Left ventricle myocardium inferior (tissue), 1 donor: ENCODE measurements at places on chromosomes 11 and 22. TPM values are rescaled to one million over a fixed set of nuclear protein-coding genes. Genes with fewer than 3 reads are reported as not detected.

DNA sequence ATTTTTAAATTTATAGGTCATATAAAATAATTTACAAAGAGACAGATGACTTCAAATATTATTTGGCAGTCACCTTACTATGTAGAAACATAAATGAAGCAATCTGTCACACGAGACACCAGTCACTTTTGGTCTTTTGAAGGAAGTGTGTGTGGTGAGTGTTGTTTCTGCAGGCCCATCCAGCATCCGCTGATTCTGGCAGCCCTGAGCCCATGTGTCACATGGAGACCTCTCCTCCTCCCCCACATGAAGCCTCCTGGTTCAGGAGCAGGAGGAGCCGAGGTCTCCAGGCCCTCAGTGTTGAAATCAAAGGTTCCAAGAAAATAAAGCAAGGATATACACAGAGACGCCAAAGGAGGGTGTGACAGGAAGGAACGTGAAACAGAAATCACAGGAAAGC, 60.1 kb downstream of the ARFGAP3 start:
- peak overlapping the region; percentile 73 for H3K27ac ChIP-seq
- DNase-seq: peak; percentile 44
- H3K27me3 ChIP-seq: no peaks in the 10 kb centered on the region
- H3K4me3 ChIP-seq: no peak overlapping the region

DNA sequence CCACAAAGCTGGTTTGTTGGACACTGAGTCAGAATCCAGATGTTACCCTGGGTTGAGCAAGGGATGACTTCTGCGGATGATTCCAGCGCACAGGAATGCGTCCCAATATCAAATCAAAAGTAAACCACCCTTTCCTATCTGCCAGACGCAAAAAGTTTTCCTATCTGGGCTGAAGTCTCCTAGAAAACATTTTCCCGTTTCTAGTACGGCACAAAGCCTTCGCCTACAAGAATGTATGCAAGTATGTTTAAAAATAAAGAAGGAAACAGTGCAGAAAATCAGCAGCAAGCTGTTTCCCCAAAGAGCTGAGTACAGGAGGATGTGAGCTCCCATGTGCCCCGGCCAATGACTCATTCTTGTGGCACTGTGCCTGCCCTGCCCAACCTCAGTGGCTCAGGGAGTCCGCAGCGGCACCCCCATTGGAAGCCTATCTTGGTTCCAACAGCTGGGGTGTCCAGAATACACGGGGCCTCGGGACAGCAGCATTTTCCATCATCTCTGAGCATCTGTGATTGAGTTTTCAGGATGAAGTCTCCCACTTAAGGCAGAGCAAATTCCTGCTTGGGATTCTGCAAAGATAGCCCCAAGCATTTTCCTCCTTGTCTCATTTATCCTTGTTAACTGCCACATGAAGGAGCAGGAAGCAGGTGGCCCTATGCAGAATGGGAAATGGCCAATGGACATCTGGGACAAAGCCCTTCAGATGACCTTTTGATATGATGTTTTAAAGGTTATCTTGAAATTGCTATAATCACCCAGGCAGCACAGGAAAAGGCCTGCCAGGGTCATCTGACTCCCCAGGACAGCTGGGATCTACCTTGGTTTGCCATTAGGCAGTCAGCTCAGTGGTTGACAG, 17.5 kb downstream of the KCNJ5 start:
- peak overlapping the region; percentile 36 for H3K27ac ChIP-seq
- H3K4me1 ChIP-seq: peaks cover 43% of the 10 kb centered on the region
- H3K36me3 ChIP-seq: no peaks in the 10 kb centered on the region
- H3K27me3 ChIP-seq: peaks cover 12% of the 10 kb centered on the region

- no peaks in the 10 kb centered on the region for H3K27me3 ChIP-seq
- H3K4me1 ChIP-seq: no peaks in the 10 kb centered on the region
- no peak overlapping the region for H3K4me3 ChIP-seq
Observed at GRCh38 chr11:103618528-103618927, 417.9 kb upstream of the DDI1 start.

DNA sequence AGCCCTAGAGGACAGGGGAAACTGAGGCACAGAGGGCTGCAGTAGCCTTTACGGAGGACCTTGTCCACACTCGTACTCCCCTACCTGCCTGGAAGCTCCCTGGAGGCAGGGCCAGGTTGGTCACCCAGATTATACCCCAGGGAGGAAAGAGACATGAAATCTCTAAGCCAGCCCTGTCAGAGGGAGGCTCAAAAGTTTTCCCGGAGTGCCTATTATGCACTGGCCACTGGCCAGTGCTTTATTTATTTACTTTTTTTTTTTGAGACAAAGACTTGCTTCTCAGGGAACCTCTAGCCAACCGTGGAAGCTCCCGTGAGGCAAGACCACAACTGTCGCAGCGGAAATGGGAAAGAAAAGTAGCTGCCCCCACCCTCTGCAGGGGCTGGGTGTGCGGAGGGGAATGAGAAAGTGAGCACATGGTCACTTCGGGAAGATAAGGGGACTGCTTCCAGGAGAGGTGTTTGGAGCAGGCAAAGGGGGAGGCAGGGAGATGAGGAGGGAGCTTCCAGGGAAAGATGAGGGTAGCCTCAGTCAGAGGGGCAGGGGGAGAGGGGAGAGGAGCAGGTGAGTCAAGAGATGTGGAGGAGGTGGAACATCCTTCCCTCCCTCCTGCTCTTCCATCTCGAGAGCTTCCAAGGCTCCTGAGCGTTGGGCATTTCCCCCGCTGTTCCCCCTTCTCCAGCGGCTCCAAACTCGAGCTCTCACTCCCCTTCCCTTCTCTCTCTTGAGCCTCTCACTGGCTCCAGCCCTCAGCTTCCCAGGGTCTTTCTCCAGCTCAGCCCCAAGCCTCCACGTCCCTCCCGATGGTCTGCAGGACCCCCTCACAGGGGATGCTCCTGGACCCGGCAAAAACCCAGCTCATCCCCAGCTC, 4.3 kb downstream of the IL2RB start:
- no peak overlapping the region for H3K27ac ChIP-seq
- H3K4me3 ChIP-seq: no peak overlapping the region
- no peaks in the 10 kb centered on the region for H3K36me3 ChIP-seq
- H3K27me3 ChIP-seq: peaks cover 86% of the 10 kb centered on the region
- H3K4me1 ChIP-seq: no peaks in the 10 kb centered on the region
- DNase-seq: no peak

The GVQW3 gene
- 1.8 TPM for total RNA-seq

The TRABD gene
- 21.0 TPM for total RNA-seq

- H3K4me3 ChIP-seq: no peak overlapping the region
- H3K4me1 ChIP-seq: peaks cover 4% of the 10 kb centered on the region
- DNase-seq: no peak
Observed at GRCh38 chr11:9947231-9947864, 283.5 kb downstream of the SWAP70 start.

The FUT4 gene
- 1.4 TPM for total RNA-seq

GRCh38 chr11:110948112-110948511, 235.9 kb upstream of the ARHGAP20 start:
- no peak for DNase-seq
- H3K4me3 ChIP-seq: no peak overlapping the region
- no peaks in the 10 kb centered on the region for H3K36me3 ChIP-seq
- peak overlapping the region; percentile 26 for H3K27ac ChIP-seq
- H3K27me3 ChIP-seq: peaks cover 6% of the 10 kb centered on the region

The MMP12 gene
- total RNA-seq: not detected

DNA sequence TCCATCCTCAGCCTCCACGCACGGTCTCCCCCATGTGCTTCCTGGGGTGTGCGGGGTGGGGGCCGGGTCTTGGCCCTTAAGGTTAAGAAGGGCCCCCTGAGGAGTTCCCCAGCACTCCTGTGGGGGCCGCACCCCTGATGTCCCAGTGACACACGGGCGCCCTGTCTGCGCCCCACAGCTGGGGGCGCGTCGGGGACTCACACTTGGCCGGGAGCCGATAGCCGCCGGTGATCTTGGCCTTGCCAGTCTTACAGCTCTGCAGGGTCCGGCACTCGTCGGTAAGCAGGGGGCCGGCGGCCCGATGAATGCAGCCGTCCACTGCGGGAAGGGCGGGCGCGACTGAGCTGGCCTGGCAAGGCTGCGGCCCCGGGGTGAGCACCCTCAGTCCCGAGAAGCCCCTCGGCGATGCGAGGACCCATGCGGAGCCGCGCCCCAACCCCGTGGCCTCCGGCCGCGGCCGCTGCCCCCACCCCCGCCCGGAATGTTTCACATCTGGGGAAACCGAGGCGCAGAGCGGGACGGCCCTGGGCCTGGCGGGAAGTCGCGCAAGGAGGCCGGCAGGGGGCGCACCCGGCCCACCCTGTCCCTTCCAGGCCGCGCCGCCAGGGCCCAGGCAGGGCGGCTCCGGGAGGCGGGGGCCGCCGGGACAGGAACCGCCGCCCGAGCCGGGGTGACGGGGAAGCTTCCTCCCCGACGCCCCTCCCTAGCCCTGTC, 13.9 kb downstream of the OTUB1 start:
- no peaks in the 10 kb centered on the region for H3K27me3 ChIP-seq
- H3K4me3 ChIP-seq: peak overlapping the region; percentile 59
- peaks cover 52% of the 10 kb centered on the region for H3K4me1 ChIP-seq
- DNase-seq: peak; percentile 73
- peaks cover 33% of the 10 kb centered on the region for H3K36me3 ChIP-seq

GRCh38 chr11:2271077-2271326, 614 bp upstream of the ASCL2 start:
- H3K36me3 ChIP-seq: no peaks in the 10 kb centered on the region
- peak overlapping the region; percentile 64 for H3K4me3 ChIP-seq
- H3K27me3 ChIP-seq: peaks cover 94% of the 10 kb centered on the region
- DNase-seq: peak; percentile 42

The OR52A1 gene
- not detected for total RNA-seq

The MMP7 gene
- not detected for total RNA-seq

The C11orf91 gene
- total RNA-seq: not detected

DNA sequence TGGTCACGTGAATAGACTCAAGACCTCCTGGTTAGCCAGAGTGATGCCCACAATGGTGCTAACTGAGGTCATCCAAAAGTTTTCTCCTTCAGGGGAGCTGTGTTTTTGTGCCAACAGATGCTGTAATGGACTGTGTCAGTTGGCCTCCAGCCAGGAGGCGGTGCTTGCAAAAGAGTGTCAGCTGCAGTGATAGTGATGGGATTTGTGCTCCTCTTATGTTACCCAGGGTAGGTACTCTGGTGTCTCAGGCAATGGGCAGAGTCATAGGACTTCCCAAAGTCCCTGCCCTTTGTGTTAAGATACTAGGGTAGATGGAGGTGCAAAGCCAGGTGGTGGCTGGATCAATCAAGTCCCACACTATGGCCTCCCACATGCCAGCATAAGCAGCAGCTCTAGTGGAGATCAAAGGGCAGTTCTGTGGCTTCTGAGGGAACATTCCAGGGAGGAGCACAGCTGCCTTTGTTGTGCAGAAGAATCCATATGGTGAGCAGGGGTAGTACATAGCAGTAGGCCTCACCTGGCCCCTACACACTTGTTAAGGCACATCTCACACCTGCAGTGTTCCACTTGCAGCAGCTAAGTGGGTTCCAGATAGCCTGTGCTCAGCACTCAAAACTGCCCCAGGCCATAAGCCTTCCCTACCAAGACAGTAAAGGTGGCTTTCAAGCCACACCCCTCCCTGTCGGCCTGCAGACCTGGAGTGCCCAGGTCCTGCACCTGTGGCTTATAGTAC, 9.4 kb upstream of the FANCF start:
- H3K27me3 ChIP-seq: no peaks in the 10 kb centered on the region
- peaks cover 5% of the 10 kb centered on the region for H3K4me1 ChIP-seq
- H3K36me3 ChIP-seq: no peaks in the 10 kb centered on the region
- no peak overlapping the region for H3K27ac ChIP-seq
- no peak overlapping the region for H3K4me3 ChIP-seq

The PSMD13 gene
- 94.1 TPM for total RNA-seq

The MFNG gene
- 11.8 TPM for total RNA-seq

- H3K4me3 ChIP-seq: no peak overlapping the region
- H3K27ac ChIP-seq: no peak overlapping the region
- no peaks in the 10 kb centered on the region for H3K36me3 ChIP-seq
- no peak for DNase-seq
- H3K4me1 ChIP-seq: peaks cover 54% of the 10 kb centered on the region
- H3K27me3 ChIP-seq: no peaks in the 10 kb centered on the region
Observed at GRCh38 chr22:35642305-35642741, 5.9 kb upstream of the APOL6 start.

The USH1C gene
- total RNA-seq: not detected

- H3K27ac ChIP-seq: no peak overlapping the region
- no peaks in the 10 kb centered on the region for H3K27me3 ChIP-seq
- H3K4me3 ChIP-seq: no peak overlapping the region
Observed at GRCh38 chr11:21807350-21807749, 385.5 kb upstream of the ANO5 start.

DNA sequence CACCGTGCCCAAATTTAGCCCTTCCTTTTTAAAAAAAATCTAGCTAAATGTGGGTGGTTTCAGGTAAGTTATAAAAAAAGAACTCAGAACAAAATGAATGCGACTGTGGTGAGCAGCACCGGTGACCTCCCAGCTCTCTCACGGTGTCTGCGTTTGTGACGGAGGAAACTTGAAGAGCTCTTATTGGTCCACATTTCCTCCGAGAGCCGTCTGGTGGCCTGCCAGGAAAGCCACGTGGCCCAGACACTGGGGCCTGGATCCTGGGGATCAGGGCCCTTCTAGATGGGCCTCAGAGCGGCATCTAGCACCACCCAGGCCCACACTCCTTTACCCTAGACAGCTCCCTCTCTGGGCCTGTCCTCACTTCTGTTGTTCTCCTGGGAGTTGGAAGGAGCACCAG, 39.5 kb downstream of the B3GAT1 start:
- no peaks in the 10 kb centered on the region for H3K4me1 ChIP-seq
- H3K4me3 ChIP-seq: no peak overlapping the region
- DNase-seq: no peak

- peak overlapping the region; percentile 99 for H3K4me3 ChIP-seq
- H3K4me1 ChIP-seq: peaks cover 90% of the 10 kb centered on the region
- peak overlapping the region; percentile 98 for H3K27ac ChIP-seq
- H3K36me3 ChIP-seq: peaks cover 52% of the 10 kb centered on the region
Observed at GRCh38 chr11:1760351-1761109, 3.2 kb downstream of the CTSD start.

DNA sequence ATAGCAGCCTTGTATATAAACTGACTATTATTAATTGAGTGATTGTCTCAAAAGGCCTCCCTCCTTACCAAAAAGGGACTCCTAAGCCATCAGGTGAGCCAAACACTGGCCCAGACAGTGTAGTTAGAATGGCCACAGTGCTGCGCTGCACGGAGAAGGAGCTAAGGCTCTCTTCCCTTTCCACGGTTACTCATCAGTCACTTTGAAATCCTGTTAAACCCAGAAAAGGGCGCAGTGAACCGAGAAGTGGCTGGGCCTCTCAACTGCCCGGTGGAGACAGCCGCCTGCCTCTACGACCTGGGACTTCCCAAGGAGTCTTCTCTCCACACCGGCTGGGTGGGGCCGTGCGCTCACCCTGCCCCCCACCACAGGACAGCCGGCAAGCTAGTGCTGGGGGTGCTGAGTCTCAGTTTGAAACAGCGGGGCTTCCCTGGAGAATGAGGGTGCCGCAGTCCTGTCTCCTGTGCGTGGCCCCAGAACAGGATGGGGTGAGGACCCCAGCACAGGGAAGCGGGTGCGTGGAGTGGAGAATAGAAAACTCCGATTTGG, 1.3 kb downstream of the MYH9 start:
- H3K4me1 ChIP-seq: peaks cover 78% of the 10 kb centered on the region
- peak overlapping the region; percentile 92 for H3K4me3 ChIP-seq
- no peak for DNase-seq
- no peaks in the 10 kb centered on the region for H3K27me3 ChIP-seq
